AG04450 (cell line): ENCODE measurements at places on chromosomes 2 and 18.

GRCh38 chr2:168920504-168921157, 19.5 kb downstream of the G6PC2 start:
- DNase-seq: peak; percentile 10

DNA sequence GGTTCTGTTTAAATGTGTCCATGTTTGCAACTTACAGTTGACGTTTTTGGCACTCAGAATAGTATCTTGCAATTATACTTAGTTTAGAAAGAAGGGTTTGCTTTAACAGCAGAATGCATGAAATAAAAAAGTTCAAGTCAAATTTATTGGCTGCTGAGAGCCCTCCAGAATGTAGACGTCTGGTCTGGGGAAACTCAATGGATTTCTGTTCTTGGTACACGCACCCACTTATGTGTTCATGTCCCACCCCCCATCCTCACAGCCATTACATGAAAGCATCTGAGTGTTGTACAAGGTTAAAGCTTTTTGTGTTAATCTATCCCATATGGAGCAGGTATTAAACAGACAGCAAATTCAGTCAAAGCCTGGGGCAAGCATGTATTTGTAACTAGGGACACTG, 219.5 kb downstream of the SOX11 start:
- DNase-seq: no peak

- no peak for DNase-seq
Observed at GRCh38 chr18:79947054-79947755, 4.2 kb downstream of the SLC66A2 start.

- no peak for DNase-seq
Observed at GRCh38 chr2:45445037-45445436, 166.0 kb downstream of the SRBD1 start.

- DNase-seq: no peak
Observed at GRCh38 chr2:112494828-112495227, 12.9 kb downstream of the TTL start.

DNA sequence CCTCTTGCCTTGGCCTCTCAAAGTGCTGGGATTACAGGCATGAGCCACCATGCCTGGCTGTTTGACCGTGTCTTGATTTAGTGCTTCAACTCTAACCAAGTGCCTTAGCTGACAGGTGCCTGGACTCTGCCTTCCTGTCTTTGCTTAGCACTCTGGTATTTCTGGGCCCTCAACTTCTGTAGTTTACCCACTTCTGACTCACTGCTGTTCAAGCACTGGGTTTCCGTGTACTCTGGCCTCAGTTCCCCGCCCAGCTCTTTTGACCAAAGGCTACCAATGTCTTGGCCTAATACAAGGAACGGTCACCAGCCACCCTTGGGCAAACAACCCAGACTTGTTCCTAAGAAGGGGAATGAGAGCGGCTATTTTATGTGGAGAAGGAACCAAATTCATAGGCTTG, 35.7 kb upstream of the CABLES1 start:
- no peak for DNase-seq

GRCh38 chr2:75523313-75524275, 37.1 kb downstream of the EVA1A start:
- DNase-seq: peak; percentile 41

DNA sequence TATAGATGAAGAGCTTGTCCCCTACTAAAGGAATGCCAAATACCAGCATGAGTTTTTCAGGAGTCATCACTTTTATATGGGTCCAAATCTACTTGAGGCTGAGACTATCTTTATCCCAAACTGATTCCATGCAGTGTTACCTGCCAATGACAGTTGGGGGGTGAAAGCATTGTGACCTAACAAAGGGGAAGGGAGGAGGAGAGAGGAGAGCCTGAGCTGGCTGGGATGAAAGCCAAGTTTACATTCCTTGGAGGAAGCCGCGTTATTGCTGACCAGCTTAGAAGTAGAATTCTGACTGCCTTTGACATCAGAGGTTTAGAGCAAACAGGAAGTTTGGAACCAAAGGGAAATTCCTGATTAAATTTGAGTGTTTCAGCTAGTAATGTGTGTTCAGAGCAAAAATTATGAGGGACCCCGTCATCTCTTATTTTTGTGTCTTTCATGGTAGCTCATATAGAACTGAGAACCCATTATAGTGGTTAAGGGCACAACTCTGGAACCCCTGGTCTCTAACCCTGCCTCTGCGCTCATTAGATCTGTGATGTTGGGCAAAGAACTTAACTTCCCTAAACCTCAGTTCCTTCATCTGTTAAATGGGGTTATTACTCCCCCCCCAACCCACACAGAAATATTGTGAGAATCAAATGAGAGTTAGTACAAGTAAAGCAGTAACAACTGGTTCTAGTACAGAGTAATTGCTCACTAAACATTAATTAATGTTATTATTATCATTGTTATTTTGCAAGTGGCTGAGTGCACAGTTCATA, 199.3 kb upstream of the EPAS1 start:
- DNase-seq: peak; percentile 97

- no peak for DNase-seq
Observed at GRCh38 chr18:49274188-49274714, 186.2 kb downstream of the DYM start.

DNA sequence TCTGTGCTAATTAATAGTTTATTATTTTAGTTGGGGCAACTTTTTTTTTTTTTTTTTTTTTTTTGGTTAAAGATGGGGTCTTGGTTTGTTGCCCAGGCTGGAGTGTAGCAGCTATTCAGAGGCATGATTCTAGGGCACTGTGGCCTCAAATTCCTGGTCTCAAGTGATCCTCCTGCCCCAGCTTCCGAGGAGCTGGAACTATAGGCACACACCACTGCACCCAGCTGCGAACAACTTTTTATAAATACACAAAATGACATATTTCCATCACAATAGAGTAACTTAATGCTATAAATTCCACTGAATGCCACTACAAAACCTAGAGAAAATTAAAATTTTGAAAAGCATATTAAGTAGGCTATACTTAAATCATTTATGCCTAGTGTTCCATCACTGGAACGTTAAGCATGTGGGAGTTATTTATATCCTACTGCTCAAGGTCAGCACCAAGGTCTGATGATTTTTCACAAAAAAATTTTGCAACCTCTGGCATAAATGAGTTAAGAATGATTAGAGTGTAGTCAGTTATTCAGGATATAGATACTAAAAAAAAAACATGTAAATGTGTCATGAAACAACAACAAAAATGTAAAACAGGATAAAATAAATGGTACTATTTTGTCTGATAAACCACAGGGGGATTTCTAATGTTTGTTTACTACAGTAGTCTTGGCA, 46.8 kb downstream of the GFPT1 start:
- DNase-seq: no peak

DNA sequence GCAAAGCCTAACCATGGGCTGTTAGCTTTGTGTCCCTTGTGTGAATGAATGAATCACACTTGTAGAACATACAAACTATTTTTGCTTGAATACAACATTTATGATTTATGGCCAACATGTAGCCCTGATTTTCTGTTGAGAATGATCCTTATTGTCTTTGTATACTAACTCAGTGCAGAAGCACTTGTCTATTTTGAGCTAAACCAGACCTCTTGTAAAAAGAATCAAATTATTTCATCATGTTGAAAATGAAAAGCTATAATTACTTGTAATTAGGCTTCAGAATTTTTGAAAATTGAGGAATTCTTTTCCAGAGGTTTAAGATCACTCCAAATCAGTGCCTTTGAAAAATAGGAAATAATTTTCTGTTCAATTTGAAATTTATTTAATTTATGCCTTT, 85.9 kb downstream of the ZNF407 start:
- DNase-seq: no peak

- no peak for DNase-seq
Observed at GRCh38 chr18:46920653-46921052, 3.3 kb downstream of the KATNAL2 start.

GRCh38 chr2:240129731-240130392, 6.2 kb downstream of the COPS9 start:
- DNase-seq: no peak

GRCh38 chr18:63951302-63951705, 2.2 kb downstream of the HMSD start:
- no peak for DNase-seq

DNA sequence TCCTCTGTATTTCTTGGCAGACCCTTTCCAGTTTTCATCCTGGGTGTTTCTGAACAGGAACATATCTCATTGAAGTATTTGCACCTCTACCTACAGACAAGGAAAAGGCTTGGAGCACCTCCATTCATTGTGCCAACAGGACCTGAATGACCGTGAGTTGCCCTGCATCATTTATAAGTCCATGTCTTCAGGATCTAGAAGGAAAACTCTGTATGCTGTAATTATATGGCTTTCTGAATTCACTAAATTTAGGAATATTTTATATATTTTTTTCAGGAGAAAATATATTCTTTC, 402.3 kb upstream of the SLC14A2 start:
- DNase-seq: no peak

- DNase-seq: no peak
Observed at GRCh38 chr18:48927286-48928080, 23.3 kb downstream of the SMAD7 start.

- peak; percentile 66 for DNase-seq
Observed at GRCh38 chr2:146239392-146240135, 1605.3 kb upstream of the ACVR2A start.

DNA sequence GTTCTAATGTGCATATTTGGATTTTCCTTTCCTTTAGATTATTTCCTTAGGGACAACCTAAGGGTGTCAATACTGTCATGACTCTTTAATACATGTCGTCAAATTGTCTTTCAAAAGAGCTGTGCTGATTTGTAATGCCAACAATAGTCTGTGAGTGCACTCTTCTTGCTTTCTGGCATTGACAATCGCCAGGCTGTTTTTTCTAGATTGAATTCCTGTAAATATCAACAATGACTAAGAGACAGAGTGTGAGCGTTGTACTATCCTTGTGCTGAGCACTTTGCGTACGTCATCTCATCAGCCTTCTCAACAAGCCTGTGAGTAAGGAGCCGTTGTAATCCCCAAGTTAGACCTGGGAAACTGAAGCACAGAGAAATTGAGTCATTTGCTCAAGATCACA, 96.0 kb downstream of the ACOXL start:
- no peak for DNase-seq

GRCh38 chr18:21632393-21632792, 20.3 kb downstream of the SNRPD1 start:
- DNase-seq: no peak

DNA sequence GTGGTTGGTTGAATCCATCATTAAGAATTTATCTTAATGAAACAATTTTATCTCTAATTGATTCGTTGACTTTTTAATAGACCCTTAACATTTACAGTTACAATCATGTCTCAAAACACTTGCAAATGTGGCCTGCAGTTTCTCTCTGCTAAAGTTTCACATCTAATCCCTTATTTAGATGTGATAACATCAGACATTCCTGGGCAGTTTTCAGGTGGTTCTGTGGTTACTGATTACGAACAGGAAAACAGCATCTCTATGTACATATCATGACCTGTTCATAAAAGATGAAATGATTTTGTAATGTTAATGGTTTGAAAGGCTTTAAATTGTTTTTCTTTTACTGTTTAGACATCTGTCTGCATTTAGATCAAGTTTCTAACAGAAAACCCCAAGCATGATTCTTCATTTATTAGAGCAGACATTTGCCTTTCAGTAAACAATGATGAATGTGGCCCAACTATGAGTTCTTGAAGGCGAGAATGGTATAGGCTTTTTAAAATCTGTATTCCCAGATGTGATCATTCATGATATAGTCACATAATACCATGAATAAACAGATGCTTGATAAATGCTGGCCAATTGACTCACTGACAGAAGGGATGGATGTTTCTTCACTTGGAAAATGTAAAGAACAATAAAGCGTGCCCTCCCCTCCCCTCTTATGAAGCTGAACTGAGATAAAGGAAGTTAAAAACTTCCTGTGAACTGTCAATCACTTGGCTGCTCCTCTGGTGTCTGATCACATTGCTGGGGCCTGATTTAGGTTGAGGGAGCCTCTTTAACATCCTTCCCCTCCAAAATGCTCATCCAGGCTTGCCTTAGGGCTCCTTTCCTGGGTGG, 3.5 kb downstream of the CAPN14 start:
- no peak for DNase-seq

DNA sequence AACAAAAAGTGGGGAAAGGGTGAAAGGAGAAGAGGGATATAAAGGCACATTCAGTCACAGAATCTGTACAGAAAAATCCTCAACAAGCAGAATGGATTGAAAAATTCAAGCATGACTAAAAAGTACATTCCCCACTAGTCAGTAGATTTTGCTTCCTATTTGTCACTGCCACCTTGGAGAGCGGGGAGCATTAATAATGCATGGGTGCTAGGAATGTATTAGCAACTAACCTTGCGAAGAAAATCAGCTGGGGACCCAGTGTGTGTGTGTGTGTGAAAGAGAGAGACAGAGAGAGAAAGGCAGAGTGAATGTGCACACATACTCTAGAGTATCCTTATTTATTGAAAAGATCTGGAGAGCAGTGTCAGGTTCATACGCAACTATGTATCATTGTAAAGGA, 968.7 kb upstream of the ZEB2 start:
- DNase-seq: no peak

GRCh38 chr2:147173798-147174197, 671.0 kb upstream of the ACVR2A start:
- no peak for DNase-seq

- DNase-seq: no peak
Observed at GRCh38 chr18:63317556-63317946, 2.0 kb downstream of the BCL2 start.

DNA sequence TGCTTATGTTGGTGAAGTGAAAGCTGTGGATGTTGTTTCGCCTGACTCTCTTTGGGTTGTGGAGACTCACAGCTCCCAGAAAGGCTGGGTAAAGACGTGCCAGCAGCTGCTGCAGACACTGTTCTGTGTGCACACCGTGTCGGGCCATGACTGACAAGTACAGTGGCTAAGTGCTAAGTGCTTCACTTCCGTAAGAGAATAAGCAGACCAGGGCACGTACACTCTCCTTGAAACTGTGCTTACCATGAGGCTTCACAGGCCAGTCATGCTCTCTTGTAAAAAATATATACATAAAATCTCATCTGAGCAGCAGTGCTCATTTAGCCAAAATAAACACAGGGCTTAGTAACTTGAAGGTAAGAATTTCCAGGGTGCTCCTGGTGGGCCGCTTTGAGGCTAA, 86.0 kb downstream of the NRP2 start:
- no peak for DNase-seq

DNA sequence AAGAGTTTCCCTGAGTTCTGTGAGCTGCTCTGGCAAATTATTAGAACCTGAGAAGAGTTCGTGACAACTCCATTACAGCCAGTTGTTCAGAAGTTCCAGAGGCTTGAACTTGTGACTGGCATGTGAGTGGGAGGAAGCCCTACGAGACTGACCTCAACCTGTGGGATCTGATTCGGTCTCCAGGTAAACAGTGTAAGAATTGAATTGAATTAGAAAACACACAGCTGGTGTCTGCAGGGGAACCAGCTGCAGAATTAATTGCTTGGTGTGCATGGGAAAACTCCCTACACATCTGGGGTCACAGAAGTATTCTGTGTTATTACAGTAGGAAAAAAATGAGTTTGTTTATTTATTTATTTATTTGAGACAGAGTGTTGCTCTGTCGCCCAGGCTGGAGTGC, 14.0 kb upstream of the ITSN2 start:
- no peak for DNase-seq

- DNase-seq: no peak
Observed at GRCh38 chr2:8368463-8368862, 313.4 kb upstream of the ID2 start.

GRCh38 chr2:4762951-4763376, 929.2 kb upstream of the SOX11 start:
- no peak for DNase-seq
